Fibroblast of skin of scalp (primary cell): ENCODE measurements at places on chromosomes 4 and X.

DNA sequence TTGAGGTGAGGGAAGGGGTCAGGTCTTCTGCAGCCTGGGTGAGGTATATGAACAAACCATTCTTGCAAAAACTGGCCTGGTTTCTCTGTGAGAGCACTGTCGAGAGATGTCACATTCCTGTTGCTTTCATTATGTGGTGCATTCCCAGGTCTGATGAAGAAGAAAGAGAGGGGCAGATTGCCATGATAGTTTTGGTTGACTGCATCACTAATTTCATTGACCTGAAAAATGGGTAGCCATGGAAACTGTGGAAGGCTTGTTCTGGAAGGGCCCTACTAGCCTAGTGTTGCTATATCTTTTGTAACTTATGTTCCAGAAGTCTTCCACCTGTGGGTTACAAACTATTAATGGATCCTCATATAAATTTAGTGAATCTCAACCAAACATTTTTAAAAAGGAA is 32.9 kb upstream of the CYBB start:
- no peak for DNase-seq

GRCh38 chr4:7650606-7651385 is 216.1 kb upstream of the PSAPL1 start:
- no peak for DNase-seq

- DNase-seq: peak; percentile 69
These were observed 137.1 kb upstream of the TBL1X start for GRCh38 chrX:9327747-9328145.

DNA sequence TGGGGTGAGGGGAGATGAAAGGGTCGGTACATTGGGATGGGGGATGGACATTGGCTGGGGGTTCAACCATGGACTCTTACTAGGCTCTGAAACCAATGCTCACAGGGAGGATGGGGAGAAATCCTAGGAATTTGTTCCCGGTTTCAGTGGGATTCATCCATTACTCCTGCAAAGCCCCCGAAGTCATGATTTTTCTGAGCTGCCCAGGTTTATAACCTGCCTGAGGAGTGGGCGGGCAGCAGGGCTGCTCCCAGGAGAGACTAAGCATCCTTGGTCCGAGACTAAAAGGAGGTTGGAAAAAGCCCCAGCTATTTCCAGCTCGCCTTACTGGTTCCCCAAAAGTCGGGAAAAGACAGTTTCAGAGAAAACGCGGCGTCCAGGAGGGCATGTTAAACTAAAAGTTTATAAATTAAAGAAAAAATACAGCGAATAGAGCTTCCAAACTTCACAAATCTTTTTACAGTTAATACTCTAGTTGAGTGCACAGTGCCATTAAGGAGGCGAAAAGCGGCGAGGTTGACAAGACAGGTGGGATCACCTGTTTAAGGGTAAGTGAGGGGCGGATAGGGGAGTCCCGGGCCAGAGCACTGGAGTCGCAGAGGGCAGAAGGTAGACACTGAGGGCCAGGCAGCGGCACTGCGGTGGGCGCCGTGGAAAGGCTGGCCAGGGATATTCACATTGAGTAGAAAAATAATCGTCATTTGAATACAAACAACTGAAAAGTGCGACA is 3.7 kb downstream of the NKX3-2 start:
- no peak for DNase-seq

DNA sequence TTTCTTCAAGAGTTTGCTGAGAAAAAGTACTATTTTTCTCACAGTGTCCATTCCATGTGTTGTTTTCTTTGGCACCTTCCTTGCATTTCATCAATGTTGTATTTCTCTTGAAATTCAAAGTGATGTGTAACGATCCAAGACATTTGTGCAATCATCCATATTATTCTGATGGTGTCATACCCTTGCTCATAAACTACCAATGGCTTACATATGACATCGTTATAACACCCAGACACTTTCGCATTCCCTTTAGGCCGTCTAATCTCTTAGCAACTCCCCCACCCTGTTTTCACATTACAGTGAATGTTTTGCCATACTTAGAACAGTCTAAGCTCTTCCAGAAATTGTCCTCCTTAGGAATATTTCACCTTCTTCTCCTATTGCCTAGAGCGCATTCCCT is 1779.0 kb downstream of the PCDH7 start:
- DNase-seq: peak; percentile 70

GRCh38 chr4:142600952-142601351 is 245.1 kb downstream of the INPP4B start:
- DNase-seq: no peak

DNA sequence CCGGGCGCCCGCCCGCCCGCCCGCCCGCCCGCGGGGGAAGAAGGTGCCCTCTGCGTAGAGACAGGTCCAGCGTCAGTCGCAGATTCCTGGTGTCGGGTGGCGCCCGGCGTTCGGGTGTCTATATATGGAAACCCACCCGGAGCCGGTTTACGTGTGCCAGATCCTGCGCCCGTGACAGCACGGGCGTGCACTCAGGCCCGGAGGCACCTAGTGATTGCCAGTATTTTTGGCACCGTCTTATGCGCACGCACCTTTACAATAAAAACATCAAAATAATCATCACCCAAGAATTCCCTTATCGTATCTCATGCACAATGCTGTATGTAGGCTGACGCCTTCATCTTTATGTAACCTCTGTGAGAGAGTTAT is 519 bp downstream of the SLC25A4 start:
- DNase-seq: no peak

DNA sequence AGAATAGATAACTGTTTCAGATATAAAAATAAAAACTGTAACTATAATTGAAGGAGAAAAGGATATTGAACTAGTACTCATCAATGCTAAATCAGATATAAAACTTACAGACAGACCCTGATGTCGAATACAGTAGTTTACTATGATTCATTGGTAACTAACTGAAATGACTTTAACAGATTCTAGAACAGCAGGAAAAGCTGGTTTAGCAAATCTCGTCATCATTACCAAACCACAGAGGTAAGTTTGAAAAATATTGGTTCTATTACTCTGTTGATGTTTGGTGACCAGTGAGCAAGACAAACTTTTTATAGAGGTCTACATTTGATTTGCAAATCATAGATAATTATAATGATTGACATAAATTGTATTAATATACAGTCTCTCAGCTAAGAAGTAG is 551.4 kb upstream of the ADGRL3 start:
- no peak for DNase-seq

DNA sequence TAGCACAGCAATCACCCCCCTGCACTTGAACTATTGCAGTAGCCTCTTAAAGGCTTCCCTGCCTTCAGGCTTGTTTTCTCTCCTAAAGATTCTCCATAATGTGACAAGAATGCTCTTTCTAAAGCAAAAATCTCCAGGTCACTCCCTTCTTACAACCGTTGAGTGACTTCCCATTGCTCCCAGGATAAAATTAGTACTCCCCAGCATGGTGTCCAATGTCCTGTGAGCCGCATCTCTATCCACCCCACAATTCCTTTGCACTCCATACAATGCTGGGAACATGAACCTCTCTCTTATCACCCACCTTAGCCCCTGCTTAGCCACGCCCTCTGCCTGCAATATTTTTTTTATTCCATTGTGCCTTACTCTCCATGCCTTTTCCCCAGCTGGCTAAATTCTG is 85.7 kb upstream of the SHISA3 start:
- DNase-seq: no peak

DNA sequence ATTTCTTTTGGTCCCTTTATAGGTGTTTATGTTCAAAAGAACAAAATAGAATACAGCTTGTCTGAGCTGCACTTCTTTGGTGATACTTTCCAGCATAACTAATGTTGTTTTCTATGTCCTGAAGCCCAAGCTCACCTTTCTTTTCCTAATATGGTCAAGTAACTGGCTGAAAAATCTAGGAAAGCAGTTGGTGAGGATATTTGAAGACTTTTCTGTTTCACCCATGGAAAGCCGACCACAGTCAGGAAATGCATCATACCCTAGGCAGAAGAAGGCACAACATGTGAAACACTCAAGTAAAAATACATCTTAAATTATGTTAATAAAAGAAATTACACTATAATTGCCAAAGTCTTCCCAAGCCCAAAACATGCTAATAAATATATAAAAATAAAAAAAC is 337.0 kb downstream of the PDGFC start:
- peak; percentile 26 for DNase-seq

DNA sequence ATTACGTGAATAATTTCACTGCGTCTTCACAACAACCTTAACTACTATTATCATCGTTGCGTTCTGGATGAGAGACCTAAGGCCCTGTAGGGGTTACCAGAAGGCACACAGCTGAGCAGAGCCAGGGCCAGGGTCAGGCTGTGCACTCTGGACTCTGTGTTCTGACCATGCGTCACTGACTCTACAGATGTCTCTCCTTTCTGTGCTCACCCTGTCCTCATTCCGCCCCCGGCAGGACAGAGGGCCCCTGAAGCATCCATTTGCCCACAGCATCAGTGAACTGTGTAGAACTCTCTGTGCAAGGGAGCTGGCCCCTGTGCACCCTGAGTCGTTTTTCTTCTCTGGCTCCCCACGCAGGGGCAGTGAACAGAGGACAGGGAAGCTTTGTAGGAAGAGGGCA is 21.3 kb downstream of the GPKOW start:
- no peak for DNase-seq
